Right lobe of liver (tissue), 6 donors: ENCODE measurements at places on chromosomes 2 and 18. TPM values are rescaled to one million over a fixed set of nuclear protein-coding genes. Genes with fewer than 3 reads are reported as not detected.

GRCh38 chr2:85705680-85706039 lies 11.5 kb downstream of the GNLY start:
- DNase-seq: no peak

GRCh38 chr2:151922845-151923666 lies 94.8 kb upstream of the ARL5A start:
- DNase-seq: peak; percentile 77

DNA sequence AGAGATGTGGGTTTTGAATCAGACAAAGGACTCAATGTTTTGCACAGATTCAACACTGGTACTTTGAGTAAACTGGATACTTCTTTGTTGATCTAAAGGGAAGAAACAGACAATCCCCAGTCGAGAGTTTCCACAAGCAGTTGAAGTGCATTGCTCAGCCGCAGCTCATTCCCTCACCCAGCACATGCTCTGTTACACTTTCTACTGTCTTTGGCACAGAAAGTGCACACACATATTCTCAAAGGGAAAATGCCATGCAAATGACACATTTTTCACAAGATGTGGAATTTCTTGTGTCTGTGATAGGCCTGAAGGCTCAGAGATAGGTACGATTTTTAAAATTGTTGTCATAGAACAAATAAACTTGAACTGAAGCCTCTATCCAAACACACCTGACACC lies 258.9 kb upstream of the TRIB2 start:
- DNase-seq: no peak

DNA sequence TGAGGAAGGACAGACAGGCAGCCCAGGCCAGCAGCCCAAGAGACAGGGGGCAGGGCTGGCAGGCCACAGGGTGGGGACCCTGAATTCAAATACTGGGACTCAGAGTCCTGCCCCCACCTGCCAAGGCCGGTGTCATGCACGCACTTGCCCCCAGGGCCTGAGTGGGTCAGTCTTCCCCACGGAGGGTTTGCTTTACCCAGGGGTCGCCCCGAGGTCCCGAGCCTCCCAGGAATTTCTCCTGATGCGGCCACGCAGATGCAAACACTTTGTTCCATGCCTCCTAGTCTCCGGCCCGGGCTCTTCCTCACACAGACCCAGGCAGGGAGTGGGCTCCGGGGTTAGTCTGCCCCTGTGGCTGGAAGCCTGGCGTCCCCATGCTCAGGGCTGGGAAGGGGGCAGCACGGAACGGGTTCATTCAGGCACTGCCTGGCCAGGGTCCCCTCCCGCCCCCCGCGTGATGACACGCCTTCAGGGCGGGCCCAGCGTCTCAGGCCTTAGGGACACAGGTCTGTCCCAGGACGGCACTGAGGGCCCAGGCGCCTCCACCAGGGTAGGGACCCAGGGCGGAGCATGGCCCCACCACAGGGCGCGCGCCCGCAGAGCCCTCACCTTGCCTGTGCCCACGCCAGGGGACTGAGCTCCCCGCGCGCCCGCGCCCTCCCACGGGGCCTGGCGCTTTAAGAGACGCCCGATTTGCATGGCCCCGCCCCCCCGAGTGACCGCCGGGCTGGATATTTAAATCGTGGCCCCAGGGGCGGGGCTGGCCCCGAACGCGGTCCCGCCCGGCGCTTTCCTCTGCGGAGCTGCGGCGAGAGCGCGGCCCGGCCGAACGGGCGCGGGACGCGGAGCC lies at the start of gene SNED1:
SNED1 (plus strand) TSS at position 763 of the 850 bp plus-strand sequence. CDS start 220 bp downstream, outside the sequence.
- DNase-seq: peak; percentile 94

DNA sequence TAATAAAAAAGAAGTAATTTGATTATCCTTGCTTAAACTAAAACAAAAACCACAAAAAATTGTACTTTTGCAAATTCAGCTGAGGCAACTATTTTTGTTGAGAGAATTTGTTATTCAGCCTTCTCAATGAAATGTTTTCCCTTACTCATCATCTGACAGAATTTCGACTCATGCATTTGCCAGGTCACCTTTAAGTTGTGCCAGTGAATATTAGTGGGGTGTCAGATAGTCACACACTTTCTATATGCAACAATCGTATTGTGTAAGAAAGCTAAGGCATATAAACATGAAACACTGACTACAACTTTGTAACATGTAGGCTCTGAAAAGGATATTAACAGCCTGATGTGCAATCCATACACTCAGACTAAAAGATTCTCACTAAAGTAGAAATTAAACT lies 1653.1 kb upstream of the SLC39A10 start:
- no peak for DNase-seq

DNA sequence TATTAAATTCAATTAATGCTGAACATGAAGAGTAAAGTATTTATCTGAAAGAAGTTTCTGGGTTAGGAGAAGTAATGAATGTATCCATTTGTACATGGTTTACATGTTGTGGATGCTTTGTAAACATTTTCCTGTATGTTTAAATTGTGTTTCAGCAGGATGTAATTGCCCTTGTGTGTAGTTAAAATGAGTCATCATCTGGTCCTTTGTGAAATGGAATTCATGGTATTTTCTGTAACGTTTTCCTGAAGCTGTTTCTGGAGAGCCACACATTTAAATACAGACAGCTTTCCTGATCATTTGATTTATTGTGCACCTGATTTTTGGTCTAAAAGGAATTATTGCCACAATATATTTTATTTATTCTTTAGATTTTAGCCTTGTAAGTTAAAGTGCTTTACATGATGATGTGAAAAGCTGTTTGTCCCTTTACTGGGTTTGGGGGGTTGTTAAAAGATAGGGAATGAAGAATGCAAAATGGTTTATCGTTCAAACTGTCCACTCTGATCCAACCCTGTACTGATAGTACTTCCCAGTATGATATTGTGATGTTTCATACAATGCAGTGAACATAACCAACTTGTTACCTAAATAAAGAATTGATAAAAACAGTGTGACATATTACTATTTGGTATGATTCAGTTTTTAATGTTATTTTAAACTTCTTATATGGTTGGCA lies 41.7 kb upstream of the SLC3A1 start:
- no peak for DNase-seq

DNA sequence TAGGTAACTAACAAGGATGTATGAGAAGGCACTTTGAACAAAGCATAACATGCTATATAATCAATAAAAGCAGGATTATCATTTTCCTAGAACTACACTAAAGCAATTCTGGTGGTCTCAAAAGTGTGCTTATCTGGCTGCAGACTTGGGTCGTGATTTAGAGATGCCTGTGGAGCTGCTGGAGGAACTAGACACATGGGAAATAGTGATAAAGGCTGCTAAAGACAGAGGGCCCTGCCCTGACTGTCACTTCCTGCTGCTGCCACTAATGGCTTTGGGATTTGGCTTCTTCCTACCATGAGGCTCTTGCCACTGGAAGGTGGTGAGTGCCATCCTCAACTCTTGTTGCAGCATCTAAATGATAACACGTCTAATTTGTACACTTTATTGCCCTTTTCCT lies 22.5 kb downstream of the TMEM178A start:
- DNase-seq: no peak

DNA sequence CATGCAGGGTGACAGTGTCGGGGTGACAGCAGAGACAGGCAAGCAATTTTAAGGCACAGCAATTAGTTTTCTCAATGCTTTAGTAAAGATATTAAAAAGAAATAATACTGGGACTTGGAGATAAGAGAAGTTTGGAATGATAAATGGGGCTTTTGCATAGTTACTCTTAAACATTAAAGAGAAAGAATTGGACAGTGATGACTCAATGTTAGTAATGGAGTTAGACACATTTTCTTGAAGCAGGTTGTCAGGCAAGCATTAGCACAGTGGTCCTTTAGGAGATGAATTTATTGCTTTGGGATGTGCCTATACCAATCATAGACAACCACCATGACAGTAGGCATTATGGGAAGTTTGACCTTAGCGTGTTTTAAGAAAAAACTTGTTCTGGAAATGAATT lies 228.3 kb upstream of the RAB12 start:
- no peak for DNase-seq

DNA sequence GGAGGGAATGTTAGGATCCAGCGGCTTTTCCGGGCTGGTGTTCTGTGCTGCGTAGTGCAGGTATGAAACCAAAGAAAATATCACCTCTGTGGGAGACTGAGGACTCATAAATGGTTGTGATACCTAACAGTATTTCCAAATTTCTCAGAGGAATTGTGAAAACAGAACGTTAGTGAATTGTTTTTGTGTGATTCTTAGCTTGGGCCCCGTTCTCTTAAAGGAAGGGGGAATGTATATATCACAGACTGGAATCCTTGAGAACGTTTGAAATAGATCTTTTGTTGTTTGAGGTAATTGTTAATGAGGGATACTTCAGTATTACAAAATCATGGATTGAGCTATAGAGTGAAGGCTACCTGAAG lies 834 bp downstream of the ZNF638 start:
- DNase-seq: no peak

DNA sequence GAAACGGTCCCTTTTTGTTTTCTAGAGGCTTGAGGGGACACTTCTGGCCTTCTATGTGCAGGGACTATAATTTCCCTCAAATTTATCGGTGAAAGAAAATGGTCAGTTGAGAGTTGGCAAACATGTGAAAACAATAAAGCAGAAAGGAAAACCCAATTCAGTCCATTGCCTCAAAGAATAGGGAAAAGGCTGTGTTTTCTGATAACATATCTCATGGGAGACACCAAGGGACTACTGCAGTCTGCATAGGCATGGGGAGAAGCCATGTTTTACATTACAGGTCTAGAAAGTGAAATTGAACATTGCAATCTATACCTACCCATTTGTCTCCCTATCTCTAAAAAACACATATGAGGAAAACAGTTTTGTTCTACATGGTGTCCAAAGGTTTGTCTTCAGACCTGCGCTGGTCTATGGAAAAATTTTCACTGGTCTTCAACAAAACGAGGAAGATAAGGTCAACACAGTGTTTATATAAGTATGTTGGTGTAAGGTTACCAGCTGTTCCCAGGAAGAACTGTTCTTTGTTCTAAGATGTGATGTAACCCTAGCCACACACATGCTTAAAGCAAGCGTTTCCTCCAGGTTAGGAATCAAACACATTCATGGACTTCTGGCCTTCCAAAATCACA lies 179.7 kb downstream of the MREG start:
- no peak for DNase-seq

DNA sequence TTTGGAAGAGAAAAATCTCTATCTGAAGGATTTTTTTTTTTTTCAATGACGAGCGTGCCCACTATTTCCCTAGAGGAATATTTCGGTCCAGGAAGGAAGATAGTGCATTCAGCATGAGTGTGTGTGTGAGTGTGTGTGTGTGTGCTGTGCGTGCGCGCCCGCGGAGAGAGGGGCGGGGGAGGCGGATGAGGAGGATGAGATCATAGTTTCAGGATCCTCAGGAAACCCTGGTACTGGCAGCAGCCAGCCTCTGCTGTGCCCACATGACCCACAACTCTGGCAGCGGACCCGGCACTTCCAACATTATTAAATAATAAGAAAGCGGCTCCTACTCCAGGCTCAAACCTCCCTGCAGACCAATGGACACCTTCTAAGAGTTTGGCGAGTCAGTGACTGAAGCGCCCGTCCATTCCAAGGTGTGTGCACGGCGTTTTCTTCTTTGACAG lies 217.0 kb upstream of the DTNA start:
- DNase-seq: peak; percentile 83

DNA sequence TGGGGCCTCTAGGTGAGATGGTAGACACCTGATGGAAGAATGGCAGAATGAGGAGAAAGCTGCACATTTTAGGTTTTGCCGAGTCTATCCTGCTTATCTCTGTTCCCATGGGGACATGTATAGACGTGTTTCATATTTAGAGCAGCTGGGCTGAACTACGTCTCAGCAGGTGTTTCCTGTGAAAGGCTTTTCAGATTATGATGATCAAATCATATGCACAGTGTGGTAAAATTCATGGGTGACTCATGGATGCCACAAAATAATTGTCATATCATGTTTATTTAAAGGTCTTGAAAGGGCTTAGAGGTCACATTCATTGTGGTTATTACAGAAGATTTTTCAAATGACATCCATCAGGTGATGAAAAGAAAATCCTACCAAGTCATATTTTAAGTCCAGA lies 90.5 kb downstream of the ICOS start:
- DNase-seq: no peak

Gene ALPI
- total RNA-seq: 0.19 TPM

Gene MARS2
- total RNA-seq: 5.1 TPM

Gene SLC9A2
- total RNA-seq: not detected
